ENCODE measurements at places on chromosomes 7 and 10. TPM values are rescaled to one million over a fixed set of nuclear protein-coding genes. Genes with fewer than 3 reads are reported as not detected.

ASIC3 gene
- total RNA-seq, result 11.6 TPM

HOXA3 gene
- total RNA-seq, result 7.6 TPM

PRLHR gene
- not detected for total RNA-seq

ARHGAP22 gene
- 4.1 TPM for total RNA-seq

CREB3L2 gene
- total RNA-seq, result 39.4 TPM

GIGYF1 gene
- total RNA-seq, result 18.5 TPM

PRSS37 gene
- not detected for total RNA-seq

FAS gene
- total RNA-seq, result 38.3 TPM

NPM3 gene
- 107 TPM for total RNA-seq

SRRM3 gene
- 6.1 TPM for total RNA-seq

THSD7A gene
- 2.8 TPM for total RNA-seq

NUB1 gene
- 36.4 TPM for total RNA-seq

HOXA2 gene
- 1.4 TPM for total RNA-seq

PARP12 gene
- 25.0 TPM for total RNA-seq

ACTL6B gene
- total RNA-seq, result not detected

C7orf33 gene
- total RNA-seq, result not detected

FOXP2 gene
- total RNA-seq, result not detected

SVOPL gene
- not detected for total RNA-seq

WIPF3 gene
- total RNA-seq, result 0.49 TPM

TRIM56 gene
- total RNA-seq, result 12.3 TPM

CTAGE8 gene
- not detected for total RNA-seq

FEZF1 gene
- not detected for total RNA-seq

KAT6B gene
- total RNA-seq, result 7.1 TPM

CHCHD1 gene
- 72.9 TPM for total RNA-seq

GPER1 gene
- total RNA-seq, result 0.79 TPM

PHKG1 gene
- 0.63 TPM for total RNA-seq

CFAP58 gene
- total RNA-seq, result 0.07 TPM

RBP3 gene
- not detected for total RNA-seq

FGFR2 gene
- total RNA-seq, result 0.45 TPM

ERVW-1 gene
- total RNA-seq, result not detected

IQUB gene
- total RNA-seq, result 0.13 TPM

LEP gene
- not detected for total RNA-seq

LOXL4 gene
- total RNA-seq, result 1.3 TPM

RAPGEF5 gene
- total RNA-seq, result 0.18 TPM

AVPI1 gene
- 110 TPM for total RNA-seq

WDFY4 gene
- total RNA-seq, result not detected

UFSP1 gene
- 5.0 TPM for total RNA-seq

HSPA14 gene
- 49.2 TPM for total RNA-seq

PRF1 gene
- not detected for total RNA-seq

LRMDA gene
- total RNA-seq, result 4.2 TPM

GRID2IP gene
- total RNA-seq, result not detected

FAM20C gene
- total RNA-seq, result 37.6 TPM

PIP gene
- not detected for total RNA-seq

SMNDC1 gene
- 45.2 TPM for total RNA-seq

ITGB8 gene
- 0.70 TPM for total RNA-seq

PCLO gene
- 0.91 TPM for total RNA-seq

PNLIP gene
- not detected for total RNA-seq

TMEM130 gene
- total RNA-seq, result 0.19 TPM
